ENCODE measurements at places on chromosomes 2 and 18. TPM values are rescaled to one million over a fixed set of nuclear protein-coding genes. Genes with fewer than 3 reads are reported as not detected.

Gene CFAP65
- not detected for total RNA-seq

Gene AKAIN1
- not detected for total RNA-seq

Gene CCDC150
- total RNA-seq = 3.7 TPM

Gene RNF152
- 48.2 TPM for total RNA-seq

- DNase-seq = no peak
Observed at GRCh38 chr2:117057016-117057415, 757.5 kb upstream of the DDX18 start.

- no peak for DNase-seq
Observed at GRCh38 chr2:10495311-10495987, 47.3 kb upstream of the ODC1 start.

- no peak for DNase-seq
Observed at GRCh38 chr2:147665105-147665504, 179.7 kb upstream of the ACVR2A start.

DNA sequence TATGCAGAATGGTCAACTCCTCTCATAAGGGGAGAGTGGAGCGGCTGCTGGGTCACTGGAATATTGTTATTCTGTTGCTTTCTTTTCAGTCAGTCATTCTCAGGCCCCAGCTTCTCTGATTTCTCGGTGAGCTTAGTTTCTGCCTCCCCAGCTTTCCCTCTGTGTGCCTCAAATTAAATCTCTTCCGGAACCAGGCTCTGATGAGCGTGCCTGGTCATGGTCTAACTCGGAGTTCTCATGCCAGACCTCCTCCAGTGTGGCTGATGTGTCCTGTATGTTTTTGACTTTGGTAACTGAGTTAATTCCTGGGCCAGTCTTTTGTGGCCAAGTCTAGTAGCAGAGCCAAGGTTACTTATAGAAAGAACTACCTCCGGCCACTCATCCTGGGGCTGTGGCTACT, 4.9 kb upstream of the STK11IP start:
- DNase-seq = no peak

DNA sequence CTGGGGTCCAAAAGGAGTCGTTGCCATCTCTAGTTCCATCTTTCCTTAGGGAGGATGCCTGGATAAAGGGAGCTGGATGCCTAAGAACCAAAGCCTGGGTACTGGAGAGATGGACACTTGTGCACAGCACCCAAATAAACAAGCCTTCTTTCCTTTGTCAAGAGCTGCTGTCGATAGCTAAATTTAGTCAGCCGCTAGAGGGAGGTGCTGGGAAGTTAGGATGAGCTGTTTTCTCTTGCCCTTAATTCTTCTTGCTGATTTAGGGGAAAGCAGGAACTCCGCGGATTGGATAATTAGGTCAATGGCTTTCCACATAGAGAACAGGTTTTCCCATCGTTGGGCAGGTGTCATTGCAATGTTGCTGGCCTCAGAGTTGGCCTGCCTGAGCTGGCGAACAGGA, 30.9 kb upstream of the SERPINB12 start:
- DNase-seq = peak; percentile 61

- no peak for DNase-seq
Observed at GRCh38 chr2:30221531-30221930, 9.8 kb upstream of the LBH start.

- no peak for DNase-seq
Observed at GRCh38 chr2:31249009-31249690, 15.2 kb downstream of the EHD3 start.

DNA sequence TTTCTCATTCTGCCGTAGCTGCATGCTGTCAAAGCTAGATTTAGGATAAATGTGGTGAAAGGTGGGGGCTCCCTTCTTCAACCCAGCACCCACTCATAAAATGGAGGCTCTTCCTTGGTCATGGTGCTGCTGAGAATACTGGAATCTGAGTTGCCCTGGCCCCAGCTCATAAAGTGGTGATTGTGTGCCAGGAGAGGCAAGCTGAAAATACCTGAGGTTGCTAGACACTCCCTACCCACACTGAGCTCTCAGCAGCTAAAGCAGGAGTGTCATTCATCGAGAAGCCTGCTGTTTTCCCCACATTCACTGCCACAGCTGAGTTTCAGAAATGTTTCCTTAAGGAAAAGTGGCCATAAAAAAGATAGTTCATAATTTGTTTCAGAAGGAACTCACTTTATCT, 297.1 kb upstream of the RBMS1 start:
- DNase-seq = no peak

- no peak for DNase-seq
Observed at GRCh38 chr2:44131177-44131576, 37.5 kb upstream of the PPM1B start.

- no peak for DNase-seq
Observed at GRCh38 chr2:218894151-218894879, 13.7 kb downstream of the WNT10A start.

GRCh38 chr2:224055101-224055500, 16.0 kb upstream of the SERPINE2 start:
- DNase-seq = no peak

DNA sequence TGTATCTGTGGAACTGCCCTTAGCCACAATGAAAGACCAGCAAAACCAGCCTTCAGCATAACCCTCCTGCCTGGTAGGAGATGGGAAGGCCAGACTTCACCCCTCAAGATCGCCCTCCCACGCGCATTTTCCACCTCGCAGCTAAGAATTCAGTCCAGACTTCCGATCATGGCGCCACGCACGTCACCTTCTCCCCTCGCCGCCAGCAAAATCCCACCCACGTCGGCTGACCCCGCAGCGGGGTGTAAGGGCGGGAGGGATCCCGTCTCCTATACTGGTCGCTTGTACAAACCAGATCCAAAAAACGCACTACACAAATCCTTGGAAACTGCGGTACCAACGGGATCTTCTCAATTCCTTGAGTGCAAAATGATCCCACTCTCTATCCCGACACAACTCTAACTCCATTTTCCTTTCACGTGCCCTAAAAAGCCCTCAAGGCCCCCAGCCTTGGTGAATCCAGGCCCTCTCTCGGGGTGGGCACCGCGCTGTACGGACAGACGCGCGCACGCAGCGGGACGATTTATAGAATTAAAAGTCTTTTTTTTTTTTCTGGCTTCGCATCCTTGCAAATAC, 1.0 kb upstream of the BMPR2 start:
- peak; percentile 41 for DNase-seq

DNA sequence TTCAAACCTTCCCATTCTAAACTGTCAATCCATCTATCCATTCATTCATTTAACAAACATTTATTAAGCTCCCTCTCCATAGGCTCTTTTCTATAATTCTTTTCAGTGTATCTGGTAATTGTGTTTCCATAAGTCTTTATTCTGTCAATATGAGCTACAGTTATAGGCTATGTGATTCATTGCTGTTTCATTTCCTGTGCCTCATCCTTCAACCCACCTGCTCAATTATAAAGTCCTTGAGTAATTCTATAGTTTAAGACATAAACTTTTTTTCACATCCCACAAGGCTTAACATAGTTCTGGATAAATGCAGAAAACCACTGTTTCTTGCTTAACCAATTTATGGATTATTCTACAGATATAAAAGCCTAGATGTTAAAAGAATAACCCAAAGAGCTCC, 84.2 kb upstream of the PIK3C3 start:
- no peak for DNase-seq

DNA sequence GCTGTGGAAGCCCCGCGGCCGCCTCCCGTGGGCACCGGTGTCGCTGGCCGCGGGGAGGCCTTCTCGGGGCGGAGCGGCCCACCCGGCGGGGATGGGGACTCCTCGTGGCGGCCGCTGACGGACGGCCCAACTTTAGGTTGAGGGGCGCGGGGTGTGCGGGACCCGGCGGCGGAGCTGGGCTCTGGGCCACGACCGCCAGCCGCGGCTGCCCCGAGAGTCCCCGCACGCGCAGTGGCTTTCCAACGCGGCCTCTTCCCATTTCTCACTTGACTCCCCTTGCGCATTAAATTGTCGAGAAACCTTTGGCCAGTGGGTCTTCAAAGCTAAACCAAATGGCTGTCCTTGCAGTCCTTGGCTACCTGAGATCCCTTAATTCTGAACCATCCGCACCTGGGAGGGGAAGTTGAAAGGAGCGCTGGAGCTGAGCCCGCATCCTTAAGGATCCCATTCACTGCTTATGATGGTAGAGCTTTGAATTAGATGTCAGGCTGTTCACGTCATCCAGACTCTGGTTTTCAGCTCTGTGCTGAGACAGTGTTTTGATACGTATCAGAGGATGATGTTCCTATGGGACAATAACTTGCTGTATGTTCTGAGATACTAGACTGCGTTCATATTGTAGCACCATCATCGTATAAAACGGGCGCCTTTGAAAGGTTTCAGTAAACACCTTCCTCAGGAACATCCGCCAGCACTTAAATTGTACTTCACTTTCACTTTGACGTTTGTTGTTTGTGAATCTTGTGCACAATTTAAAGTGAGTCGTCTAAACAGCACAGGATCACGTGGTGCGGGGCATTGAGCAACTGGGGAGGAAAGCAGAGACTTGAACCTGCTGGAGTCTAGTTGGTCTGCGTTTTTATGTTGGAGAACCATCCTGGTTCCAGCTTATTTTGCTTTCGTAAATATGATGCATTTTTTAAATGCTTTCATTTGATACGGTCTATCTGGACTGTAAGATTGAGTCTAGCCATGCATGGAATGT, 874 bp downstream of the CLIP4 start:
- DNase-seq = peak; percentile 79

- no peak for DNase-seq
Observed at GRCh38 chr2:45382744-45383143, 228.3 kb downstream of the SRBD1 start.

- no peak for DNase-seq
Observed at GRCh38 chr18:48408727-48409590, at the start of gene ZBTB7C. TSS of gene ZBTB7C (minus strand) at chr18:48409383.

- peak; percentile 74 for DNase-seq
Observed at GRCh38 chr2:205734436-205735037, 52.2 kb downstream of the NRP2 start.

DNA sequence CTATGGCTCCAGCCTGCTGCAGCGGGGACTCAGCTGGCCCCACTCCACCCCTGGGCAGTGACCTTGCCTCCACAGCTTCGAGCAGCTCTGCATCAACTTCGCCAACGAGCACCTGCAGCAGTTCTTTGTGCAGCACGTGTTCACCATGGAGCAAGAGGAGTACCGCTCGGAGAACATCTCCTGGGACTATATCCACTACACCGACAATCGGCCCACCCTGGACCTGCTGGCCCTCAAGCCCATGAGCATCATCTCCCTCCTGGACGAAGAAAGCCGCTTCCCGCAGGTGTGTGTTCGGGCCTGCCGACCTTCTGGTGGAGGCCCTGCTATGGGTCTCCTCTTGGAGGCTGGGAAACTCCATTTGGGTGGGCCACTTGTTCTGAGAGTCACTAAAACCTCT, 48.6 kb downstream of the MYO7B start:
- no peak for DNase-seq

DNA sequence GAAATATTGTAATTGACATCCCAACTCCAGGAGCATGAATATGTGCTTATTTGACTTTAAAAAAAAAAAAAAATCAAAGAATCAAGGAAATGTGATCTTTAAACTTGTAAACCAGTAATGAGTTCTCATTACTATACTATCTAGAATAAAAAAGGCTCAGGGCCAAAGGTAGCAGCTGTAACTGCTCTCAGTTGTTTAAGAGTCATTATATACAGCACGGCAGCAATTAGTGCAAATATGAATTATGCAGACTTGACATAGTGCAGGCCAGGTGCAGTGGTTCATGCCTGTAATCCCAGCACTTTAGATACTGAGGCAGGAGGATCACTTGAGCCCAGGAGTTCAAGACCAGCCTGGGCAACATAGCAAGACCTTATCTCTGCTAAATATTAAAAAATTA, 125.7 kb upstream of the TTC39C start:
- no peak for DNase-seq

DNA sequence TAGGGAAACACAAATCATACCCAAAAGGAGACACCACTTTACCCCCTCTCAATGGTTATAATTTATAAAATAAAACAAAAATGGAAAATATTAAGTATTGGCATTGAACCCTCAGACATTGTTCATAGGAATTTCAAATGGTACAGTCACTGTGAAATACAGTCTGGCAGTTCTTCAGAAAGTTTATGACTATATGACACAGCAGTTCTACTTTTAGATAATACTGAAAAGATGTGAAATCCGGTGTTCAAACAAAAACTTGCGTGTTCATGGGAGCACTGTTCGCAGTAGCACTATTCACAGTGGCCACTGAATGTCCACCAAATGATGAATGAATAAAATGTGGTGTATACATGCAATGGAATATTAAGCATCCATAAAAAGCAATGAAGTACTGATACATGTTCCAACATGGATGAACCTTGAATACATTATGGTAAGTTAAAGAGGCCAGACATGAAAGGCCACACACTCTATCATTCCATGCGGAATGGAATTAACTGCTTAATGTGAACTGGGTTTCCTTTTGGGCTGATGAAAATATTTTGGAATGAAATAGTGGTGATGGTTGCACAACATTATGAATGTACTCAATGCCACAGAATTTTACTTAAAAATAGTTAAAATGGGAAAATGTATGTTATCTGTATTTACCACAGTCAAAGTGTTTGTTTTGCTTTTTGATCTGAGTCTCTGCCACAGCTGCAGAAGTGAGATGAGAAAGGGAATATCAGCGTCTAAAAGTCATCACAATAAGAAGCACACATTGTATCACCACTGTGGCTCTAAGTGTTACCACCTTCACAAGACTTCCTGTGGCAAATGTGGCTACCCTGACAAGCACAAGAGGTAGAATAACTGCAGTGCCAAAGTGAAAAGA, 864.6 kb downstream of the SUCLG1 start:
- no peak for DNase-seq

- no peak for DNase-seq
Observed at GRCh38 chr2:177667626-177668025, 275.1 kb downstream of the AGPS start.

DNA sequence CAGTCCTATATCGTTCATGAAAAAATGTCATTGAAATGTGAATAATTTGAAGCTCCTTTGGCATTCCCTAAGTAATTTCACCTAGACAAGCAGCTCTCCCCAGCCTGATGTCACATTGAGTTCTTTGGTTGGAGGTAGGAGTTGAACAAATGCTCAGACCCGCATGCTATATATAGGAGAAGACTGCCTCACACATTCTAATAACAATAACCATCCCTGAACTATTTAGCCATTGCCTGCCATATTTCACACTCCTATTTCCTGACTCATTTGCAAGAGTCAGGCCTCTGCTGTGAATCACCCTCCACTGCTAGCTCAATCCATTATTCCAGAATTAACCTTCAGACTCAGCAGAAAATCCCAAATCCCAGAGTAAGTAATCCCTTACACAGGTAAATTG, 256.6 kb upstream of the ACVR2A start:
- no peak for DNase-seq

DNA sequence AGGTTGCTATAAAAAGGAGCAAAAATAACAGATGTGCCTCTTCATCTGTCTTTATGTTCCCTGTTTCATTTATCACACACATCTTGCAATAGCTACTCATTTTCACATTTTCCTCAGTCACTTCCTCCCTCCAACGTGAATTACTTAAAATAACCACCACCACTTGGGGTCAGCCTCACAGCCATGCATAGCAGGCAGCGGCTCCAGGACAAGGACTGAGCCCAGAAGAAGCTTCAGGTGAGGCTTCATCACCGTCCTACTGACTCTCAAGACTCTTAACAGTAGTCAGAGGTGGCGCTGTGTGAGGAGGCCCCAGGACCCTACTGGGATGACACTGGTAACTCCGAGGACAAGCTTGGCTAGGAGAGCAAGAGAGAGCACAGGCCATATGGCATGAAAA, 15.5 kb upstream of the ST8SIA5 start:
- no peak for DNase-seq
